ENCODE measurements at places on chromosomes 6 and 20. TPM values are rescaled to one million over a fixed set of nuclear protein-coding genes. Genes with fewer than 3 reads are reported as not detected.

VSX1 gene
- total RNA-seq, result not detected

DNA sequence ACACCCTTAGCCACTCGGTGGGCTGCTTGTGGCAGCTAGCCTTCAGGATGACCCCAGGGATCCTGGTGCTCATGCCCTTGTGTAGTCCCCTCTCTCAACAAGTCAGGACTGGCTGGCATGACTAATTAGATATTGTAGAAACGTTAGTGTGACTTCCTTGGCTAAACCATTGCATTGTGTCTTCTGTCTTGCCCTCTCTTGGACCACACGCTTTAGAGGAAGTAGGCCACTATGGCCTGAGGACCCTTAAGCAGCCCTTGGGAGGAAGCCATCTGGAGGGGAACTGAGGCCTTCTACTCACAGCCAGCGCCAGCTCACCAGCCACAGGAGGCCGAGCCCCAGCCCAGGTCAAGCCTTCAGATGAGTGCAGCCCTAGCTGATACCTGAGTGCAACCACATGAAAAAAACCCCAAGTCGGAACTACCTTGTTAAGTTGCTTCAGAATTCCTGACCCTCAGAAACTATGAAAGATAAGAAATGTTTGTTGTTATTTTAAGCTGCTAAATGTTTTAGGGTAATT lies 10.1 kb downstream of the ANGPT4 start:
- DNase-seq, result no peak

TAGAP gene
- not detected for total RNA-seq

GRCh38 chr6:108113557-108114519 lies 39.3 kb upstream of the OSTM1 start:
- peak; percentile 48 for DNase-seq

ADGB gene
- not detected for total RNA-seq

GRCh38 chr20:1184638-1185315 lies at the start of gene TMEM74B:
TSS of gene TMEM74B (minus strand) at chr20:1184981. CDS start at chr20:1183801, 1,180 bp downstream.
- no peak for DNase-seq

ANKRD66 gene
- total RNA-seq, result not detected

DNA sequence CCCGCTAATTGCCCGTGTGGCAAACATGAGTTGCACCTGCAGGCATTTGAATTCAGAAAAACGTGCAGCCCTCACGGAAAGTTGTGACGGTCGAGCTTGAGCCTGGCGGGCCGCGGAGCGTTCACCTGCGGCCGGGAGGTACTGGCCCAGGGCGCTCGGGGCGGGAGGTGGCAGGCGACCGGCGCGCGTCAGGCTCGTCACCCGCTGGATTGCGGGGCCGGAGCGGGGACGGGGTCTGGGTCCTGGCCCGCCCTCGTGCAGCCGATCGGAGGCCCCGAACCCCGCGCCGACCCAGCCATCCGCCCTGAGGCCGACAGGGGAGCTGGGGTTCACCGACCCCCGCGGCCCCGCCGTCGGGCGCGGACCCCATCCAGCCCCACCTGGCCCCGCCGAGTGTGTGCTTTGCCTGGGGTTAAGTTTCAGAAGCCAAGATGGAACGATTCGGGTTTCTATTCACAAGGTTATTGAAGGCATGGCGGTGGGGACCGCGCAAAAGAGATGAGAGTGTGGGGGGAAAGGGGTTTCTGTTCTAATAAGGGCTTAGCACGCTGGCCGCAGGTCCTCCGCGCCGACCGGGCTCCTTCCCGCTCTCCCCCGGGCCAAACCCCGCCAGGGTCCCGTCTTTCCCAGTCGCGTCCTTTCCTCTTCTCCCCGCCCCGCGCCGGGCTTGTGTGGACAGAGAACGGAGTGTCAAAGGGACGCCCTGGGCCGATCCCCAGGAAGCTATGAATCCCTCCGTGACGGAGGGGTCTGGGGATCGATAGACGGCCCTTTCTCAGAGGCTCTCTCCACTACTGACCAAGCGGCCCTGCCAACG lies 1.6 kb upstream of the HEY2 start:
- no peak for DNase-seq

GRCh38 chr6:168134560-168135201 lies 55.7 kb upstream of the FRMD1 start:
- DNase-seq, result no peak

BPI gene
- total RNA-seq, result not detected

Measured in IMR-90 (cell line).